ENCODE measurements at places on chromosomes 1 and 21.

DNA sequence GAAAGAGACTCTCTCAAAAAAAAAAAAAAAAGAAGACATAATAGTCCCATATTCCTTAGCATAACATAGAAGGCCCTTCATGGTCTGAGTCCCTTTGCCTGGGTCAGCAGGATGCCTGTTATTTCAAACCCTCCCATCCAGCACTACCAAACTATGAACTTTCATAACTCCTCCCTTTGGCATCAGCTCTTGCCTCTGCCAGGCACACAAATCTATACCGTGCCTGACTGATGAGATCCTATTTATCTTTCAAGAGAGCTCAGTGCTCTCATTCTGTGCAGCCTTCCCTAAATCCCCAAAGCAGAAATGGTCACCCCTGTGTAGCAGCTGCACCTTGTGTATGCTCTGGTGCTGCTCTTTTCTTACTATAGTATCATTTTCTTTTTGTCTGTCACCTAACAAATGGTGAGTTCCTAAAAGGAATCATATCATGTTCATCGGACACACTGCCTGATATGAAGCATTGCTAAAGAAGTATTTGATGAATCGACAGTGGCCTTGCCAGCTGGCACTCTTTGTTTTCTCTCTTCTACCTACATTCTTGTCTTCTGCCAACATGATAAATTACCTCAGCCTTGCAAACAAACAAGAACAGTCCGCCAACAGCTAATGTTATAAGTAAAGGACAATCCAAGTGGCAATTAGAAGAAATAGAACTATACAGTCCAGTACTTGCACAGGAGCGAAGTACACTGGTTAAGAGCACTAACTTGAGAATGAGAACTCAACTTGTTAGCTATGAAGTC, 29.9 kb downstream of the FMO4 start:
- no peak for DNase-seq

- DNase-seq, result no peak
Observed at GRCh38 chr1:221761354-221762002, 19.6 kb upstream of the DUSP10 start.

GRCh38 chr1:201937624-201938213, 8.6 kb downstream of the LMOD1 start:
- peak; percentile 80 for DNase-seq

DNA sequence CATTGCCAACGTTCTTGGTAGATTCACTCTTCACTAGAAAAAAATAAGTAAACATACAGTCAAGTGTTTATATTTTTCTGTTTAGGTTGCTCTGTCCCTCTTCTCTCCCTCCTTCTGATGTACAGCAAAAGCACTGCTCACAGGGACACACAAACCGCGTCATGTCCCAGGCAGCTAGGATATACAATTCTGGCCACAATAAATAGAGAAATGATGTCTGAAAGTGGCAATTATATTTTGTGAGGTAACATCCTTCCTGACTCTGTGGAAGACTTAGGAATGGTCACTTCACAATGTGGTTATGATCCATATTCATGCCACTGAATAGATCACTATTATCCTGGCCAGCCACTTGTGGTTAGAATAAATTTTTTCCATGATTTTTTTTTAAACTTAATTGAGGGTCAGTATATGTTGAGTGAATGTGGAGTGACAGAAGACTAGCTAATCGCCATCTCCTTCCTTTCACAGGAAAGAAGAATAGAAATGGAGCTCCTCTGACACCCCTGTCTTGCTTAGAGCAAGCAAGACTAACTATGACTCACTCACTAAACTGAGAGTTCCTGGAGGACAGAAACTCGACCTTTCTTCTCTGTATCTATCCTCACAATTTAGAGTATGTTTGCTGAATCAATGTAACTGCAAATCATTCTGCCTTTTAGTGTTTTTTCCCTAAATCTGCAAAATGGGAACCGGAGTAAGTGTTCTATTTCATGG, 54.0 kb downstream of the ZNHIT6 start:
- peak; percentile 29 for DNase-seq

- DNase-seq, result peak; percentile 65
Observed at GRCh38 chr1:71030026-71030425, 17.6 kb downstream of the PTGER3 start.

- no peak for DNase-seq
Observed at GRCh38 chr21:25979845-25980616, 190.5 kb downstream of the APP start.

DNA sequence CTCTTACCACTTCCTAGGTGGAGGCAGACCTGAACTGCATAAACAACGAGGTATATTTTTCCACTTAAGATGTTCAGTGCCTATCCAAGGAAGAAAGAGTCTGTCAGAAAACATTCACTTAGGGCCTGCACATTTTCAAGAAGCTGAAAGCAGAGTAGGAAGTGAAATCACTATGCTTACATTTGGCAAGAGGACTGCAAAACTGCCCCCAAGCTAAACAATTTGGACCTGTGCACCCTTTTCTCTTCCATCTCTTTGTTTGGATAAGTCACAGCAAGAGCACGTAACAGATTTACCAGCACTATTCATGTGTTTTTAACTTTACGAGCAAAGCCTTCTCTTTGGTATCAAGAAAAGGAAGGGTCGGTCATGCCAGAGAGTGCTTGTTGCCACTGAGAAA, 13.2 kb upstream of the BEND5 start:
- DNase-seq, result no peak

- no peak for DNase-seq
Observed at GRCh38 chr21:45460011-45460565, 55.1 kb downstream of the COL18A1 start.

GRCh38 chr1:185961664-185962063, 227.5 kb downstream of the HMCN1 start:
- peak; percentile 53 for DNase-seq

DNA sequence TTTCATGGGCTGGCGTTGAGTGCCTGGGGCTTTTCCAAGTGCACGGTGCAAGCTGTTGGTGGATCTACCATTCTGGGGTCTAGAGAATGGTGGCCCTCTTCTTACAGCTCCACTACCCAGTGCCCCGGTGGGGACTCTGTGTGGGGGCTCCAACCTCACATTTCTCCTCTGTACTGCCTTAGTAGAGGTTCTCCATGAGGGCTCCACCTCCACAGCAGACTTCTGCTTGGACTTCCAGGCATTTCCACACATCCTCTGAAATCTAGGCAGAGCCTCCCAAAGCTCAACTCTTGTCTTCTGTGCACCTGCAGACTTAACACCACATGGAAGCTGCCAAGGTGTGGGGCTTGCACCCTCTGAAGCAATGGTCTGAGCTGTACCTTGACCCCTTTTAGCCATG, 82.1 kb downstream of the CCDC18 start:
- DNase-seq, result no peak

GRCh38 chr1:59733443-59734141, 81.2 kb upstream of the HOOK1 start:
- peak; percentile 32 for DNase-seq

GRCh38 chr1:7042322-7043190, 257.3 kb downstream of the CAMTA1 start:
- peak; percentile 45 for DNase-seq
